ENCODE measurements at places on chromosomes 12 and 14.
A peak's percentile ranks its signal among the peaks of the same experiment; 100 is the strongest.

GRCh38 chr12:949453-950191, at the start of gene RAD52:
TSS of gene RAD52 (minus strand) at chr12:949694. CDS start at chr12:933058, 16,636 bp downstream.
- DNase-seq = peak; percentile 99

DNA sequence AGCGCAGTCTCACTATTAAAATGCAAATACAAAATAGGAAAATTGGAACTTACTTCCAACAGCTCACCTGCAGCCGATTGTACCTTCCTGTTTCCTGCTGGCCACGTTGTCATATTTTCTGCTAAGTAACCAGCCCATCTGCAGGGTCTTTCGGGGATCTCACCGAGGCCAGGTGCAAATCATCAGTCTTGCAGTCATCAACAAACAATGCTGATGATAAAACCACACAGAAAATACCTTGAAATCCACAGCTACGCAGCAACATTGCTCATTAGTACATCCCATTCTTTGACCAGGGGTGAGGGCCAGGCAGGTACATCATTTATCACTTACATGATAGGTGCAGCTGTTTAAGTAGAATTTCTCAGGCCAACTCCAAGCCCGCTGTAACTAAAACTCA, 406.9 kb downstream of the TMEM121 start:
- DNase-seq = no peak

DNA sequence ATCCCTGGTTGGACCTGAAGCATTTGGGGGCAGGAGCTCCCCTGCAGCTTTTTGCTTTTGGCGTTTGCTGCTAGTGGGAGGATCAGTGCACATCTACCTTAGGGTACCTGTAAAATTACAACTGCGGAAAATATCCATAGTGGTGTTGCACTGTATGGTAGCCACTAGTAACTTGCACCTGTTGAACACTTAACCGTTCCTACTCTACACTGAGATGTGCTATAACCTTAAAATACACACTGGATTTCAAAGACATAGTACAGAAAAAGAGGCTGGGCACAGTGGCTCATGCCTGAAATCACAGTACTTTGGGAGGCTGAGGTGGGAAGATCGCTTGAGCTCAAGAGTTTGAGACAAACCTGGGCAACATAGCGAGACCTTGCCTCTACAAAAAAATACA, 2.9 kb downstream of the P2RX4 start:
- no peak for DNase-seq

DNA sequence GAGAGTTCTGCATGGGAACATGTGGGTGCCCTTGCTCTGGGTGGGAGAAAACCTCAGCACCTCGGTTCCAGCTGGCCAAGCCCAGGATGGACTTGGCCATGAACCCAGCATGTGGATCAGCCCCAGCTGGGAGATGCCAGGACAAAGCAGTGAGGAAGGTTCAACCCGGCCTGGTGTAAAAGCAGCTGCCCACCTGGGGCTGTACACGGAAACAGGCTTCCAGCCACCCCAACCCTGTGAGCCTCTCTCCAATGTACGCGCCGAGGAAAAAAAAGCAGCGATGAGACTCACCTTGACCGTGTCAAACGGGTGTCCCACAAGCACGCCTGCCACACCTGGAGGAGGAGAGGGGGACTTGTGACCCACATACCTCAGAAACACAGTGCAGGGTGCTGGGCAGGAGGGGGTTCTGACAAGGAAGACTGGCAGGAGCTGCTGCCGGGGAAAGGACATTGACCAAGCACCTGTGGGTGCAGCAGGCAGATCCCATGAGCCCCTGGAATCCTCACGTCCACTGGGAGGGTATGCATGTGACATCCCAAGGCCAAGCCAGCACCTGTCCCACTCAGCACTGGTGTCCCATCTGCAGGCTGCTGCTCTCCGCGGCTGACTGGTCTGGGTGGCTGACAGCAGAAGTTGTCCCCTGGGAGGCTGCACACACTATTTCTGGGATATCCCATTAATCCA, 7.5 kb downstream of the SLC25A29 start:
- DNase-seq = no peak

- no peak for DNase-seq
These were observed 30.4 kb downstream of the SOAT2 start for GRCh38 chr12:53133722-53134121.

DNA sequence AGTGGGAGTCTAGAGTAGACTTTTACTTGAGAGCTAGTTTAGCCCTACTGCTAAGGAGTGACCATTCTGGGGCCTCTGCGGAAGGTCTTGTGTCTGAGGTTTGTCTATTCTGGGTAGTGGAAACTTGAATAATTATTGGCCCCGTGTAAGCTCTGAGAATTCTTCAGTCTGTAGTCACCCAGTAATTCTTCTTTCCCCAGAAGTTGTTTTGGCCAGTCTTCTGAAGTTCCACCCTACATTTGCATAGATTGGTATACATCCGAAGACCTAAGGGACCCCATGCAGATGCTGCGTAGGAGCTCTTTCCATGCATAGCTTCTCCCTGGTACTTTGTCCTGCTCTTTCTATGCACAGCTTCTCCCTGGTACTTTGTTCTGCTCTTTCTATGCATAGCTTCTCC, 12.8 kb downstream of the CYP46A1 start:
- no peak for DNase-seq

DNA sequence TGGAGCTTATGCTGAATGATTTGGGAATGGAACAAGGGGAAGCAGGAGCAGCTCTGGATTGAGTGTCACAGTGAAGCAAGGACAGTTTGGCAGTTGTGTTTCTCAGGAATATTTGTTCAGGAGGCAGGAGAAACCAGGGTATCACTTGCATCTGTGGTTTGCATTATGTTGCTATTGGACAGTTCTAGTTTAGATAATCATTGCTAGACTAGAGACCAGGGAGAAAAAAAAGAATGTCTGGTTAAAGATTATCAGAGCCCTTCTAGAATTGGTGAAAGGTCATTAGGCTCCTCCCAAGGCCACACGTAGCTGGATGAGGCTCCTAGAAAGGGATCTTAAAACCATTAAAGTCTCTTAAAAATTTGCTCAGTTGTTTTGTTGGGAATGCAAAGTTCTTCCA, 17.0 kb upstream of the SRSF5 start:
- DNase-seq = no peak

GRCh38 chr14:29465095-29465494, 462.6 kb downstream of the PRKD1 start:
- peak; percentile 26 for DNase-seq

GRCh38 chr14:23409966-23410635, 2.0 kb upstream of the MYH6 start:
- no peak for DNase-seq

- DNase-seq = no peak
These were observed 628 bp upstream of the LLPH start for GRCh38 chr12:66131067-66131688.

GRCh38 chr12:114916124-114916523, 232.1 kb upstream of the TBX3 start:
- peak; percentile 55 for DNase-seq

Measured in fibroblast of villous mesenchyme (primary cell).